ENCODE measurements at places on chromosomes 16 and 17.
A peak's percentile ranks its signal among the peaks of the same experiment; 100 is the strongest.

- no peak for DNase-seq
These were observed 3.1 kb downstream of the SKAP1 start for GRCh38 chr17:48426761-48427500.

GRCh38 chr16:50888486-50889261 lies 146.8 kb downstream of the CYLD start:
- no peak for DNase-seq

DNA sequence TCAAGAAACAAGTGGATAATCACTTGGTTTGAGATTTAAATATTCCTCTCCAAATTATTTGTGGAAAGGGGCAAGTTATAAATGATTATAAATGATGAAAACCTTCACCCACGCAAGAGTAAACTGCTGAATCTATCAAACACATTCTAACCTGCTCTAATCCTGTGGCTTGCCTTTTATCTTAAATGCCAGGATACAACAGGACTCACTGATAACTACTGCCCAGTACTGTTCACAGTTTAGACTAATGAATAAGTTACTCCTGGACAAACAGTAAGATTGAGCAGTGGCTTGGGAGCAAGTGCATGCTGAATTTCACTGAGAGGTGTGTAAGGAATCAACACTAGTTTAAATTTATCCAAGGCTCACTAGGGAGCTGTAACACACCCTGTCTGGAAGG lies 31.1 kb downstream of the IGF2BP1 start:
- no peak for DNase-seq

DNA sequence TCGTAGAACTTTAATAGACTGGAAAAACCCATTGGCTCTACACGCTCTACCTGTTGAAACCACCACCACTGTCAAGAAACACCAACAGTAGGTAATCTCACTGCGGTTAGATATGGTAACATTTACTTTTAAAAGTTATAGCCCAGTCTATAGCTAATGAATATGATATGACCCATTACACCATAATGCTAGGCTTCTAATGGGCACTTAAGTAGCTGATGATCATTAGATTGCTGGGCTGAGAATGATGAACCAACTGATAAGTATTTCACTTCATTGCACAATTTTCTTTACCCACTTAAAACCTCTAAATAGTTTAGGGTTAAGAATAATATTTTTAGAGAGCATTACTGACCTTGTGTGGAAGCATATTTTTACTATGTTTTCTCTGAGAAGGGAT lies 788.9 kb upstream of the CA10 start:
- no peak for DNase-seq

- DNase-seq, result peak; percentile 85
These were observed 13.5 kb downstream of the CA4 start for GRCh38 chr17:60163108-60163784.

DNA sequence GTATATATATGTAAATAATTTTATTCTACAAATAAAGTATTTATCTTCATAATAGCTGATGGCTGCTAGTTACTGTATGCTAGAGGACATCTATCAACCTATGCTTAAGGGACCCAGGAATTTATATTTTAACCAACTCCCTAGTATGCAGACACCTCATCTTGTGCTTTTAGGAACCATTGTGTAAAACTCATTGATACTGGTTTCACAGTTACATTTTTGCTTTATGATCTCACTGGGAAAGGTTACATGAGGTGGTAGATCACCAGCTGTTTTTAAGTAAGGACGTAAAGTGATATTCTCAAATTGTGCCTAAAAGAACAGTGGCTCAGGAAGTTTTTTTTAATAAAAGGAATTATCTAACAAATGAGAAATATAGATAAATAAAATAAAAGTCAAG lies 56.4 kb downstream of the VMP1 start:
- no peak for DNase-seq

DNA sequence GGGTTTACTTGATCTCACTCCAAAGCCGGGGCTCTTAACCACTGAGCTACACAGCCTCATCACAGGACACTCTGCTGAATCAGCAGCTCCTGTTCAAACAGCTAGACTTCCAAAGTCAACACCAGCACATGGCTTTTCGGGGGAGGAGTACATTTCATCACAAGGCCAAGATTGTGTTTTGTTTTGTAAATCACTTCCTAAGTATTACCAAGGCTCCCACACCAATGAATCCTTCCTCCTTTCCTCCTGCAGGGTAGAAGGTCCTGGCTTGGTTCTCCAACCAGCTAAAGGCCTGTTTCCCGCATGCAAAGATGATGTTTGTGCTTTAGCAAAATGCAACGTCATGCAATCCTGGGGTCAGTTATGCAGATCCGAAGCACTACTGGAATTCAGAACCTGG lies 152.5 kb downstream of the XYLT1 start:
- DNase-seq, result no peak

- no peak for DNase-seq
These were observed 29.0 kb downstream of the ZNF750 start for GRCh38 chr17:82810644-82811430.

- DNase-seq, result no peak
These were observed 22.0 kb upstream of the ALDH3A1 start for GRCh38 chr17:19769946-19770652.

- no peak for DNase-seq
These were observed 47.0 kb upstream of the MAF start for GRCh38 chr16:79647586-79647985.

DNA sequence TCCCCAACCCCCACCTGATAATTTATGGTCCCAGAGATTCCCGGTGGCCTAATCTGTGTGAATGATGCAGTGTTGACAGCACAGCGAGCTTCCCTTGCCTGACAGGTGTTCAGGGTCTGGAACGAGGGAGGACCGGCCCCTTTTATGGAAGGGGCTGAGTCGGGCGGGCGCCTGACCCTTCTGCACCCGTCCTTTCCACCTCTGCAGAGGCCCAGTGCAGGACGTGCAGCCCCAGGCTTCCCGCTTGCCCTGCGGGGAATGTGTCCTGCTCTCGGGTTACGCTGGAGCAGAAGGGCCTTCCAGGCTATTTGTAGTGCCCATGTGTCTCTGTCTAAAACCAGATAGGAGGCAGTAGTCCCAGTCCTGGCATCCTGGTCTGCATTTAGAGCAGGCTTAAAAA lies 16.2 kb downstream of the SMTNL2 start:
- no peak for DNase-seq

DNA sequence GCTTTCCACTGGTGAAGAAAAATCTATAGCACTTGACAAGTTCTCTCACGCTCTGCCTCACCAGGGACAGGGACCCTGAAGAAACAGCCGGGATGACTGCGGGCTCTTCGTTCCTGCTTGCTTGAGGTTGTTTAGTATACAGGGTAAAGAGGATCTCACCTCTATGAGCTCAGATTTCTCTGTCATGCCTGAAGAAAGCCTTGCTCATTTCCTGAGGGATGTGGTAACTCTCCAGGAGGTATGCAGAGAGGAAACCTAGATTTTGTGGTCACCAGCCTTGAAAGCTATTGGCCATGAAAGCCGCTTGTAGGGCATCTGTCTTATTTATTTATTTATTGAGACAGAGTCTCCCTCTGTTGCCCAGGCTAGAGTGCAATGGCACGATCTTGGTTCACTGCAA lies 23.2 kb downstream of the USP43 start:
- DNase-seq, result peak; percentile 40

DNA sequence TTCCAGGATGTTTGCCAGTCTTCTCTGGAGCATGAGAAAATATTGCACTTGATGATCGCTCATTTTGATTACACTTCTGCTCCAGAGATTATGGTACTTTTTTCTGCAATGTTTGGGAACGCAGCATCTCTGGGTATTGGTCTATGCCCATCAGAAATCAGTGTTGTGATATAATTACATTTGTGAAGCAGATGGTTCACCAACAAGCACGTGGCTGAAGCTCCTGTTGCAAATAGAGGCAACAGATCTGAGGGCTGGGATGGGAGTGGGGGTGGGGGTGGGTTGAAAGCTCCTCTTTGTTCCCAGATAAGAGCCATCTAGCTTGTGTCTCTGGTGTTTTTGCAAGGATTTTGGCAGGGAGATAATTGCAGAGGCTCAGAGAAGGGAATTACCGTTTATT lies 252.3 kb downstream of the SHISA9 start:
- no peak for DNase-seq

GRCh38 chr17:77377710-77378235 lies 237.0 kb downstream of the SEC14L1 start:
- no peak for DNase-seq

- DNase-seq, result no peak
These were observed 131.3 kb downstream of the KCNJ18 start for GRCh38 chr17:21823643-21824042.

Measured in KBM-7 (cell line).